ENCODE measurements at places on chromosomes 2 and 18.

- DNase-seq: no peak
These were observed 35.8 kb downstream of the SH3RF3 start for GRCh38 chr2:109164739-109165221.

DNA sequence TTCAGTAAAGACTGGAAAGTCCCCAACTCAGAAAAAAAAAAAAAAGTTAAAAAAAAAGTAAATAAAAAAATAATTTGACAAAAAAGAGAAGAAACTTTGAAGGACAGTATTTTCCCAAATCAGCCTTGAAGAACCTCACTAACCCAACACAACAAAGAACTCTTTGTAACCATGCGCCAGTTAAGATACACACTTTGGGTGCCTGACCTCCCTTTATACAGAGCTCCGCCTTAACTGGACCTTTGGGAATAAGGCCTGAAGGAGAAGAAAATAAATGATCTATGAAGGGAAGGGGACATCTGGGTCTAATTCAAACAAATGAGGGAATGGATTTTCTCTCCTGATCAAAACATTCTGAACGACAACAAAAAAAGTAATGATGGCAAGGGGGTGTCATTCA, 2.2 kb upstream of the GFPT1 start:
- no peak for DNase-seq

GRCh38 chr2:179655627-179656026, 205.8 kb downstream of the ZNF385B start:
- no peak for DNase-seq

DNA sequence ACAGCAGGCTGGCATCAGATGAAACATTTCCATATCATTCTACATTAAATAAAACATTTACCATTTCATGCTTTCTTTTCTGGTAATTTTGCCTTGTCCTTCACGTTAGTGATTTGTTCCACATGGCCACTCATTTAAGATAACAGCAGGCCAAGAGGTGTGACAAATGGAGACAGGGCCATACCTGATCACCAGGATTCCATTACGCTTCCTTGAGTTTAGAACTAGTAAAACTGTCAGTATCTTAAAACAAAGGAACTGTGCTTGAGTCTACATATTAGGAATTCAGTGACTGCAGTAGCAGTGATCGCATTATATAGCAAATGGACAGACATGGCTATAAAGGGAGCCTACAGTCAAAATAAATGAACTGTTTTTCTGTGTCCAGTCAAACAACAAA, 155.1 kb upstream of the FSHR start:
- DNase-seq: no peak
